ENCODE measurements at places on chromosomes 6 and 20.

GRCh38 chr6:32603888-32604287 is 14.2 kb upstream of the HLA-DRB1 start:
- no peak for DNase-seq

DNA sequence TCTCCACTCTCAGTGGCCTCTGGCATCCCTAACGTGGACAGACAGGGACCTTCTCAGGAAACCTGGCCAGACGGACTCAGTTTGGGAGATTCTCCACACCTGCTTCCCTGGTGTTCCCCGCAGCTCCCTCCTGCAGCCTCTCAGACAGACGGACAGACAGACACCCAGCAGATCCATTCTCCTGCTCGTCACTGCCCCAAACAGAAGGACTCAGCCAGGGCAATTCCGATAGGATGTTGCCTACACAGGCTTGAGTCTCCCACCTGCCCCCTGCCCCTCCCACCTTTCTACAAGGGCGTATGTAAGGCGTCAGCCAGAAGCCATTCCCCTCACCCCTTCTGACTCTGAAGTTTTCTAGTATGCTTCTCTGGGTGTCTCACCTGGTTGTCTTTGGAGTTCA is 428 bp downstream of the CCM2L start:
- no peak for DNase-seq

DNA sequence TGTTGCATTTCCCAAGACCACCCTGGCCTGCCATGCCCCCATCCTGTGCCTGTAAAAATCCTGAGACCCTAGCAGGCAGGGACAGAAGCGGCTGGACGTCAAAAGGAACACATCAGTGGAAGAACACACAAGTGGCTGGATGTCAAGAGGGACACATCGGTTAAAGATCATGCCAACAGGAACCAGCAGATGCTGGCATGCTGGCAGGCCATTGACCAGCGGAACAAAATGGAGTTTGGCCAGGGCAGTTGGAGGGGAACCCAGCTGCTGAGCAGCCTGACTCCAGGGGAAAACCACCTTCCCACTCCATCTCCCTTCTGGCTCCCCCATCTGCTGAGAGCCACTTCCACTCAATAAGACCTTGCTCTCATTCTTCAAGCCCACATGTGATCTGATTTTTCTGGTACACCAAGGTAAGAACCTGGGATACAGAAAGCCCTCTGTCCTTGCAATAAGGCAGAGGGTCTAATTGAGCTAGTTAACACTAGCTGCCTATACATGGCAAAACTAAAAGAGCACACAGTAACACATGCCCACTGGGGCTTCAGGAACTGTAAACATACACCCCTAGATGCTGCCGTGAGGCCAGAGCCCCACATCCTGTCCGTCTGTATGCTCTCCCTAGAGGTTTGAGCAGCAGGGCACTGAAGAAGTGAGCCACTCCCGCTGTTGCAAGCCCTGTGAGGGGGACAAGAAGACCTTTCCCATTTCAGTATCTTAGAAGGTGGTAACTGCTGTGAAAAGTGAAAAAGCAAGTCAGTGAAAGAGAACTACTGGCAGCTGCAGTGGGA is 4.2 kb upstream of the TSBP1 start:
- DNase-seq, result no peak

DNA sequence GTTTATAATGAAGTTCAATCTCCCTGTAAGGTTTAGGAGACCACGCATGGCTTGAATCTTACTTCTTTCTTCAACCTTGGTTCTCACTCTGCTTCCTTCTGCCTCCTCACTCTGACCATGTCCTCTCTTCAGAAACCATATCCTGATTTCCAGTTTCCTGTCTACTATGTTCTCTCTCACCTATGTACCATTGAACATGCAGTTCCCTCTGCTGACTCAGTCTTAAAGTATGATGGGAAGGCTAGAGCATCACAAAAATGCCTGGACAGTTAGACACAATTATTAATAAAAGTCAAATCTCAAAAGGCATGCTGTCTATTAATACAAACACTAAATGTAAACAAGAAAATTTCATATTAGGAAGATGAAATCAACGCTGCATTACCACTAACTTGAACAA is 151.6 kb downstream of the PRKN start:
- no peak for DNase-seq

GRCh38 chr6:158322400-158322723 is 10.1 kb downstream of the TULP4 start:
- no peak for DNase-seq

Data from left colon (tissue), 2 donors.